ENCODE measurements at places on chromosomes 6 and 20. TPM values are rescaled to one million over a fixed set of nuclear protein-coding genes. Genes with fewer than 3 reads are reported as not detected.

- H3K4me3 ChIP-seq, result no peak overlapping the region
- H3K27me3 ChIP-seq, result no peaks in the 10 kb centered on the region
- no peak overlapping the region for H3K27ac ChIP-seq
These were observed 37.9 kb upstream of the KHDRBS2 start for GRCh38 chr6:62323818-62324431.

DNA sequence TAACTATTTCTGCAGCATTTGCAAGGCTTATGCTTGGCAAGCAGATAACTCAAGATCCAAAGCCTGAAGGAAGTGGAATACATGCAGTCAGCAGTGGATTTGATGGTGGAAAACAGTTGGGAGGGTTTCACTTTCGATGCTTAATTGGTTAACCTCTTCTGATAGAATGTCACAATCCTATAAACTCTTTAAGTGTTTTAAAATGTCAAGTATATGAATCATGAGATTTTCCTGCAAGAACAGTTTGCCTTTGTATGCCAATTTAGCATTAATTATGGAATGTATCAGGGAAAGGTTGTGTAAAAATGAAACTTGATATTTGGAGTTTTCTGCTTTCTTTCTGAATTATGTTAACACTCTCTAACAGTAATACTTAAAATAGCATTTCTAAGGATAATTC, 36.6 kb downstream of the NKX2-4 start:
- H3K4me3 ChIP-seq, result no peak overlapping the region
- H3K4me1 ChIP-seq, result no peaks in the 10 kb centered on the region
- no peak overlapping the region for H3K27ac ChIP-seq

DNA sequence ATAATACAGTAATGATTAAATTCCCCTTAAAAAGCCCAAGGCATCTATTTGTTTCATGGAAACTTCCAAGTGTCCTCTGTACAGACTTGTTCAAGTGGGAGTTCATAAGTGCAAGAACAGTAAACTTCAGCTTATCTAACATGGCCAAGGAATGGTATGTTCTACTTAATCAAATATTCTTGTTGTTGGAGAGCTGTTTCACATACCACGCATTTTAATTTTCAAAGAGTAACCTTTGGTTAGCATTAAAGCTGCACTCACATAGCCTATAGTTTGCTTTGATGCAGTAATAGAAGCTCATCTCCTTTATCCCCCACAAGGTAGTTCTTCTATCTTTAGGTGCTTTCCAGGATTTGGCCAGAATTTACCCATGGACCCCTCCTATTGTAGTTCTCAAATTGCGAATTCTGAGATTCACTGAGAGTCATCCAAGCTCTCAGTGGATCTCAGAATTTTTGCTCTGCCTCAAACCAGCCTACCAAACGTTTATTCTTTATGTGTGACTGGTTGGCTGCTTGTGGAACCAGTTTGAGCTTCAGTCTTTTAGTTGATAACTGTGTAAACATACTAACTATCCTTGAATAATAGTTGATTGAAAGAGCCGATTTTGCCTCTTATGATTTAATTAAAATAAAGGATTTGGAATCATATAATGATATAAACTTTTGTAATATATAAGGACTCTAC, 668.0 kb upstream of the FLRT3 start:
- H3K27ac ChIP-seq, result peak overlapping the region; percentile 39
- H3K4me3 ChIP-seq, result no peak overlapping the region
- H3K4me1 ChIP-seq, result peaks cover 19% of the 10 kb centered on the region
- no peaks in the 10 kb centered on the region for H3K36me3 ChIP-seq
- no peaks in the 10 kb centered on the region for H3K27me3 ChIP-seq

- no peak overlapping the region for H3K27ac ChIP-seq
- no peaks in the 10 kb centered on the region for H3K36me3 ChIP-seq
- no peaks in the 10 kb centered on the region for H3K4me1 ChIP-seq
- no peak for DNase-seq
- H3K4me3 ChIP-seq, result no peak overlapping the region
These were observed 20.4 kb downstream of the NR2E1 start for GRCh38 chr6:108186226-108186625.

- H3K27ac ChIP-seq, result no peak overlapping the region
- H3K27me3 ChIP-seq, result no peaks in the 10 kb centered on the region
- no peaks in the 10 kb centered on the region for H3K36me3 ChIP-seq
- peak; percentile 2 for DNase-seq
- H3K4me3 ChIP-seq, result no peak overlapping the region
These were observed 239.6 kb downstream of the ERMARD start for GRCh38 chr6:169991031-169991390.

DNA sequence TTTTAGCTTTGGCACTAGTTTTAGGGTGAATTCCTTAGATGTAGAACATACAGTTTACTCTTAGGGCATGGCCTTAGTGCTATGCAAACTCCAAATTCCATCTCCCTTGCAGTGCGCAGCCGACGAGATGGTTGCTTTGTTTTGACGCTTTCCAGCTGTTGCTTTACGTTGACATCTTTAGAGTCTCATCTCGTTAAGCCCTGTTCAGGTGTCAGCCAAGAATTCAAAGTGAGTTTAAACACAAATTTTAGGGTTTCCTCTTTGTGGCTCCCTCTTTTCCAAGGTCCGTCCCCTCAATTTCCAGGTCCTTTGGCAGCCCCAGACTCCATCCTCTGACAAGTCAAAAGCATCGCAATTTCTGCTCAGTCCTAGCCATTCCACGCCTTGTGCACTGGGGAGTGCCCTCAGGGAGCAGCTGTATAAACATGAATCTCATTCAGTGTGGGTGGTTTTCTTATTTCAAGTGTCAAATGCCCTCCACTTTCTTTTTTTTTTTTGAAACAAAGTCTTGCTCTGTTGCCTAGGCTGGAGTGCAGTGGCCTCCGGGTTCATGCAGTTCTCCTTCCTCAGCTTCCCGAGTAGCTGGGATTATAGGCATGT, 14.1 kb upstream of the MAK start:
- DNase-seq, result no peak
- no peaks in the 10 kb centered on the region for H3K36me3 ChIP-seq

DNA sequence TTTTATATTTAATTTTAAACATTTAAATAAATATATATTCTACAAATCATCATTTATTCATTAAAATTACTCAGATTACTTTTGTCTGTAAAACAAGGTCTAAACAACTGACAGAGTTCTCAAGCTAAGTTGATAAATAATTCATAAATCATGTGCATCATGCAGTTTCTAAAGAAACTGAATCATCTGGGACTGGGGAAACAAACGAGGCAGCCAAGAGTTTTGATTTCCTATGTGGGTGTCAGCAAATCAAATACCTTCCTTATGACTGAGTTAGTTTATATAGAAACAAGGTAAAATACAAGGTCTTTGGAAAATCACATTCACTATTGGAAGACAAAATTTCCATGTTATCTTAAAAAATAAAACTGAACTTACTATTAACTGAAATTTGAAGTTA, 149.9 kb upstream of the BEND6 start:
- DNase-seq, result no peak
- H3K4me1 ChIP-seq, result no peaks in the 10 kb centered on the region

- H3K4me1 ChIP-seq, result no peaks in the 10 kb centered on the region
- H3K27ac ChIP-seq, result no peak overlapping the region
- no peaks in the 10 kb centered on the region for H3K36me3 ChIP-seq
- no peak overlapping the region for H3K4me3 ChIP-seq
- DNase-seq, result no peak
- H3K27me3 ChIP-seq, result no peaks in the 10 kb centered on the region
These were observed 147.4 kb downstream of the BACH2 start for GRCh38 chr6:90149280-90149679.

- no peaks in the 10 kb centered on the region for H3K36me3 ChIP-seq
- peak; percentile 65 for DNase-seq
These were observed 92.6 kb downstream of the MAP3K7 start for GRCh38 chr6:90494067-90494780.

DNA sequence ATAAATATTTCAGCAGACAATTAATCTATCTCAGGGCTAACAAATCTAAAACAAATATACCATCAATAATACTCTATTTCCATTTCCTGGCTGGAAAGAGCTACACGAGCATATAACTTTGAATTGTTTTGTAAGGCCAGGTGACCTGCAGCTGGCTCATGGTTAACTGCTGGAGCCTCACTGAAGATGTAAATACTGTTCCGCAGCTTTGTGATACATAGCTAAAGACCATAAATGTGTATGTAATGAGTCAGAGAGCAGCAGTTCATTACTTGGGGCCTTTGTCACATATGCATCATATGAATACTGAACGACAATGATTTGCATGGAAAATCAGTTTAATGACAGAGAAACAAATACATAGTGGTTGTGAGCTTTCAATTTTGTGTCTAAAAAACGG, 109.4 kb upstream of the CCN2 start:
- H3K4me1 ChIP-seq, result peaks cover 21% of the 10 kb centered on the region
- no peaks in the 10 kb centered on the region for H3K27me3 ChIP-seq
- H3K27ac ChIP-seq, result no peak overlapping the region
- no peaks in the 10 kb centered on the region for H3K36me3 ChIP-seq

- no peak for DNase-seq
- H3K4me1 ChIP-seq, result no peaks in the 10 kb centered on the region
- no peak overlapping the region for H3K4me3 ChIP-seq
- H3K27me3 ChIP-seq, result no peaks in the 10 kb centered on the region
- H3K36me3 ChIP-seq, result no peaks in the 10 kb centered on the region
These were observed 49.3 kb upstream of the SRPK1 start for GRCh38 chr6:35970181-35970580.

DNA sequence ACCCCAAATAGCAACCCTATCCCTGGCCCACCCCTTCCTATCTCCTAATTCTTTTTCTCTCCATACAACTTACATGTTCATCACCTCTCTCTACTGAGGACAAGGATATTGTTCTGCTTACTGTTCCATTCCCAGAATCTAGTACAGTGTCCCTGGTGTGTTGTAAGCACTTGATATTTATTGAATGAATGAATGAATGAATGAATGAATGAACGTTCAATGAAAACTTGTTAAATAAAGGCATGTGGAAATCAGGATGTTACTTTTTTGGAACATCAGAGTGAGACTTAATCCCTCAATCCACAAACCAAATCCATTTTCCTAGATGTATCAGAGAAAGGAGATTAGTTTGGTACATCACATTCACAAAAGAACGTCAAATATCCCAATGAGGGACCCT, 6.8 kb upstream of the JPH2 start:
- no peaks in the 10 kb centered on the region for H3K27me3 ChIP-seq
- H3K27ac ChIP-seq, result no peak overlapping the region
- no peaks in the 10 kb centered on the region for H3K4me1 ChIP-seq
- DNase-seq, result no peak
- H3K4me3 ChIP-seq, result no peak overlapping the region

DNA sequence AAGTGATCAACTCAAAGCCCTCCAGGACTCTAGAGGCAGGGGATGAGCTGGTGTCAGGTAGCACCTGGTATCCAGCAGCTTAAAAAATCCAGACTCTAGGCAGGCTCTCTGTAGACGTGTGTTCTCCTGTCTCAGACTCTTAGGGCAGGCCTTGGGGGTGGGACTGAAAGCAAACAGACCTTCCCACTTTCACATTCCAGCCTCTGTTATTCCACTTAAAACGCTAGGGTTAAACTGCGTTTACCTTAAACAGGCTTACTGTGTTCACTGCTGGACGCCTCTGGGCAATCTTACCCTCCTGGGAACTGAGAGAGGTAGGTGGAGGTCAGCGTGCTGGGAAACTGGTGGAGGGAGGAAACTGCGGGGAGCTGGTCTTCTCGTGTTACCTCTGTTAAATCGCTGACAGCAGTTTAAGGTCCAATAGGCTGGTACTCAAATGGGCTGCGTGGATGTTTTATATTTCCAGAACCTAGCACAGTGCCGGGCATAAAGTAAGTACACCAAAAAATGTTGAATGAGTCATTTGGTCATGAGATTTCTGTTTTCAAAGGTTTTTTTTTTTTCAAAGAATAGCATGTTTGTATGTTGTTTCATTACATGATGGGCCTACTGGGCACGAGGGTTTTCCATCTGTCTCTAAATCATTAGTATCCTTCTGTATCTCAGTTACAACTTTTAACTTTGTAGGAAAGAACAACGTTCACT, at the start of gene GCNT2:
Gene GCNT2 (plus strand): TSS at position 248 of the 705 bp plus-strand sequence. CDS start 7,561 bp downstream, outside the sequence.
- no peak within 1 kb of the TSS for H3K4me3 ChIP-seq
- no peaks in the 10 kb centered on the region for H3K27me3 ChIP-seq
- DNase-seq, result no peak
- no peaks in the 10 kb centered on the region for H3K36me3 ChIP-seq

- no peak for DNase-seq
- no peaks in the 10 kb centered on the region for H3K4me1 ChIP-seq
- H3K36me3 ChIP-seq, result no peaks in the 10 kb centered on the region
- no peak overlapping the region for H3K27ac ChIP-seq
- H3K4me3 ChIP-seq, result no peak overlapping the region
- H3K27me3 ChIP-seq, result no peaks in the 10 kb centered on the region
These were observed 13.2 kb upstream of the ASXL1 start for GRCh38 chr20:32344835-32345506.

- H3K4me1 ChIP-seq, result peaks cover 17% of the 10 kb centered on the region
- no peak for DNase-seq
- peak overlapping the region; percentile 67 for H3K27ac ChIP-seq
- H3K4me3 ChIP-seq, result no peak overlapping the region
These were observed 96.2 kb downstream of the PSMG4 start for GRCh38 chr6:3355011-3355357.

GRCh38 chr6:88248709-88249321, 82.7 kb upstream of the CNR1 start:
- no peaks in the 10 kb centered on the region for H3K27me3 ChIP-seq
- H3K27ac ChIP-seq, result no peak overlapping the region
- DNase-seq, result no peak
- no peak overlapping the region for H3K4me3 ChIP-seq

GRCh38 chr20:52103913-52104545, 87.5 kb downstream of the ZFP64 start:
- no peaks in the 10 kb centered on the region for H3K36me3 ChIP-seq
- DNase-seq, result no peak
- no peak overlapping the region for H3K27ac ChIP-seq
- H3K27me3 ChIP-seq, result no peaks in the 10 kb centered on the region

CD83 gene
- 12.2 TPM for polyA plus RNA-seq

TREML4 gene
- not detected for polyA plus RNA-seq

HLA-A gene
- 586 TPM for polyA plus RNA-seq

RSPH4A gene
- 8.1 TPM for polyA plus RNA-seq
